EH (cell line): ENCODE measurements at places on chromosomes 6 and 20.
A peak's percentile ranks its signal among the peaks of the same experiment; 100 is the strongest.

GRCh38 chr6:66896415-66896814, 1189.4 kb upstream of the EYS start:
- DNase-seq, result no peak

DNA sequence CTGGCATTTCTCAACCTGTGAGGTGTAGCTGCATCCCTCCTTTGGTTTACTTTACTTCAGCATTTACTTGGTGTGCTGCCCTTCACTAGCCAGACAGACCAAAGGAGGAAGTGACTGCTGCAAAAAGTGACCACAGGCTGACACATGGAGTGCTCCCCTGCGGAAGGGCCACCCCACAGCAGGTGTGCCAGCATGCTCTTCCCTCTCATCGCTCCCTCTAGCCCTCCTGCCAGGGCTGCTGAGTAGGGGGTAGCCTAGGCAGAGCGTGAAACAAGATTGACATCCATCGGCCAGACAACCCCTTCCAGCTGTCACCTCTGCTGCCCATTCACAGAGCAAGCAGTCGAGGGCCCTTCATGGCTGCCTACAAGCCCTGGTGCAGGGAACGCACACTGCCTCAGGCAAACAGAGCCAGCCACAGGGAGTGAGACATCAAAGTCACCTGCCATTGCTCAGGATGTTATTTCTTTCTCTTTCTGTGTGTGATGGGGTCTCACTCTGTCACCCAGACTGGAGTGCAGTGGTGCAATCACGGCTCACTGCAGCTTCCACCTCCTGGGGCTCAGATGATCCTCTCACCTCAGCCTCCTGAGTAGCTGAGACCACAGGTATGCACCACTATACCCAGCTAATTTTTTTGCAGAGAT, 102.0 kb upstream of the RPS6KA2 start:
- no peak for DNase-seq

- DNase-seq, result no peak
Measured at GRCh38 chr20:54456423-54456822, 19.0 kb upstream of the DOK5 start.

- DNase-seq, result no peak
Measured at GRCh38 chr6:54361734-54362133, 53.5 kb downstream of the TINAG start.

GRCh38 chr6:136166815-136167214, 83.3 kb downstream of the MTFR2 start:
- DNase-seq, result no peak

DNA sequence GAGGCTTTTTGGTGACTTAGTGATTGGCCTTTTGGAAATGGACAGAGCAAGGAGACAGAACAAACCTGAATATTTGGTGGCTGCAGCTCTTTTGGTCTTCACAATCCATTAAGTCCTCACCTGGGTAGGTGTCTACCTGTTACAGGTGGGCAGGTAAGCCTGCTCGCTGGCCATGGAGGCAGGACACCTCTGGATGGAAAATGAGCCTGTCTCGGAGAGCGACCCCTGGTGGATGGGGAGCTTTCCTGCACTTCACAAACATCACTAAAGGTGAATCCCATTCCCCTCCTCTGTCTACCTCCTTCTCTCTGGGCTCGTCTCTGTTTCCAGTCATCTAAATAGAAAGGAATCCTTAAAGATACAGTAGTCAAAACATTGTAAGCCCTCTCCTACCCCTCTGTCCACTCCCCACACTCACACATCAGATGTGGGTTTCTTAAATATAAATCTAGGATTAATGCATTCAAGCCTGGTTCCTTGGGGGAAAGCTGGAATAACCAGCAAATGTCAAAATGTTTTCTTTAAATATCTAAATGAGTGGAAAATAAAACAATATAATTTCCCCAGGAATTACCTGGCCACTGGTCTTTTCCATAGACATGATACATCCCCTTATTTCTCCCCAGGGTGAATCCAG, 304.9 kb downstream of the CDH26 start:
- DNase-seq, result peak; percentile 43

DNA sequence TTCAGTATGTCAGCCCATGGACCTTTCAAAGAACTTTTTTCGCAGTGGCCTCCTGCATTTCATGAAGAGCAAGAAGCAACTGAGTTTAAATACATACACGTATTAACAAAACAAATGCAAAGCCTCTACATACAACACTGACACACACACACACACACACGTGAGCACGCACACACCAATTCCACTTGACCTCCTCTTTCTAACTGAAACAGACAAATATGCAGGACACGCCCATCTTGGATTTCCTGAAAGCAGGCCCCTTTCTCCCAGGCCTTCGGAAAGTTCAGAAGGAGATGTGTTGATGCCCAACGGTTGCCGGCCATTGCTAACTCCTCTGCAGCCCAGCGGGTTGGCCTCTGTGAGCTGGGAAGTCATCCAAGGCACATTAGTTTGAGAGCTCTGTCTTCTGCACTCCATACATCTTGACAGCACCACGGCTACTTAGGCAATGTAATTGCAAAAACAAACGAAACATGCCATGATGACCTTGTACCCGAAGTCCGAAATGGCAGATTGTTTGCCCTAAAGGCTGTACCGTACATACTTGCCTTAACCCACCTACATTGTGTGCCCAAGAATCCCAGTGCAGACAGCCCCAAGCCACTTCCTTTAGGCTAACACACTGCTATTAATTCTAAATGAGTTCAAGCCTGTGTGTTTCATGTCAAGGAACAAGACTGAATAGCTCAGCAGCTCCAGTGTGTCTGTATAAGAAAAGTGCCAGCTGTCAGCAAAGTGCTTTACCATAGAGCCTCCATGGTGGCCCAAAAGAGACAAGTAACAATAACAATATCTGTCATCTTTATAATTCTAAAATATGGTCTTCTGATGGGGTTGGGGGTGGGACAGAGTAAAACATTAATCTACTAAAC, 138.8 kb upstream of the RNF217 start:
- DNase-seq, result no peak

DNA sequence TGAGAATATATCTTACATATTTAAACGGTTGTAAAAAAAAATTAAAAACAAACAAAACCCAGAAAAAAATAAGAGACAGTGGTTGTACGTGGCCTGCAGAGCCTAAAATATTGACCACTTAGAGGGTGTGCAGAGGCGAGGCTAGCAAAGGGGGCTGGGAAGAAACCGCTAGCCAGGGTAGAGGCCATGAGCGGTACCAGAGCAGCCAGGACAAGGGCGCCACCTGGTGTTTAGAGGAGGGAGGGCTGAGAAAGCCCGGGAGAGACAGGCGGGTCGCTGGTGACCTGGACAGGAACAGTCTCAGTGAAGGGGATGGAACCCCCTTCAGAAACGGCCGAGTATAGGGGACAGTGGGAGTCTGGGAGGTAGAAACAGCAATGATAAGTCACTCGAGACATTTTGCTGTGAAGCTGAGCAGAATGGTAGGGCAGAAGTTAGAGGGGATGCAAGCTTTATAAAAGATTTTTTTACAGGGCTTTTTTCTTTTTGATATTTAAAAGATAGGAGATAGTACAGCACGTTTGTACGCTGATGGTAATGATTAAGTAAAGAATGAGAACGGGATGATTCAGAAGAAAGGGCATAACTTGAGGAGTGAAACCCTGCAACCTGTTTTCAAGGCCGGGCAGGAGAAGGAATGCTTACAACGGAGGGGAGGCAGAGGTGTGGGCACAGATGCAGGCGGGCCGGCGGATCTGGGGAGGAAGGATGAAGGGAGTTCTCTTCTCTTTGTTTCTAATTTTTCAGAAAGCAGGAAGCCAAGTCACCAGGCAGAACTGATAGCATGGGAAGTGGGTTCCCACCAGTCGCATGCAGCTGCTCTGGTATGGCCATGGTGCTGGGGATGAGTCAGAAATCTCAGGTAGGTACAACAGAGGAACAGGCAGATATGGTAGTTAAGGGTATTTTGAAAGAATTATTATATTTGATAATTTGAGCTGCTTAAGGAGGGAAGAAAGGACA, 76.2 kb downstream of the FAM229B start:
- peak; percentile 53 for DNase-seq

- DNase-seq, result no peak
Measured at GRCh38 chr6:42503894-42504293, 52.2 kb upstream of the TRERF1 start.

DNA sequence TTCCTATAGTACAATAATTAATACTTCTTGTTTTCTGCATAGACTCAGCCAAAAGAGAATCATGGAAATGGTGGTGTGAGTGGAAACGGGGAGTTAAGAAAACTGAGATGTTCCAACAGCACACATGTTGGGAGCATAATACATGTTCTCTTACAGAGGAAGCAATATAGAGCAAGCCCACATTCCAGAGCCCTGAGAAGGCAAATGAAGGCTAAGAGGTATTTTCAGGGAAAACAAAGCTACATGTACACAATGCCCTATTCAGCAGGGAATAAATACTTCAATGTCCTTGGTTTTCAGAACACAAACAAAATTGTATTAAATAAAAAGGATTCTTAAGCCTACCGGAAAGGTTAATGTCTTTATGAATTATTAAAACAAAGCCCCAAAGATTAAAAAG, 35.1 kb upstream of the SMIM8 start:
- DNase-seq, result no peak

- no peak for DNase-seq
Measured at GRCh38 chr6:11921751-11922150, 90.4 kb upstream of the HIVEP1 start.

DNA sequence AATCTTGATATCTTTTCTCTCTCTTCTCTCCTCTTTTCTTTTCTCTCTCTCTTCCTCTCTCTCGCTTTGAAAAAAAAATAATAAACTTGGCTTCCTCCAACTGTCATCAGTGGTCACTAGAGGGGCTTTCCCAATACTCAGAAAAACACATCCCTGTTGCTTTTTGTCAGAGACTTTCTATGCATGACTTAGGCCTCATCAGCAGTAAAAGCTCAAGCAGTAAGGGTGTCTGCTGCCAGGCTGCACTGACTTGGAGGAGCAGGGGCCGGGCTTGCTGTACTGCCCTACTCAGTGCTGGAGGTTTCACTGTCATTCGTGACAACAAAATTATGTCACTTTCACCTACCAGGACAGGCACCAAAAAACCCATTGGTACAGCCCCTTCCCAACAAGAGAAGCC, 272.0 kb downstream of the ADGB start:
- DNase-seq, result no peak

DNA sequence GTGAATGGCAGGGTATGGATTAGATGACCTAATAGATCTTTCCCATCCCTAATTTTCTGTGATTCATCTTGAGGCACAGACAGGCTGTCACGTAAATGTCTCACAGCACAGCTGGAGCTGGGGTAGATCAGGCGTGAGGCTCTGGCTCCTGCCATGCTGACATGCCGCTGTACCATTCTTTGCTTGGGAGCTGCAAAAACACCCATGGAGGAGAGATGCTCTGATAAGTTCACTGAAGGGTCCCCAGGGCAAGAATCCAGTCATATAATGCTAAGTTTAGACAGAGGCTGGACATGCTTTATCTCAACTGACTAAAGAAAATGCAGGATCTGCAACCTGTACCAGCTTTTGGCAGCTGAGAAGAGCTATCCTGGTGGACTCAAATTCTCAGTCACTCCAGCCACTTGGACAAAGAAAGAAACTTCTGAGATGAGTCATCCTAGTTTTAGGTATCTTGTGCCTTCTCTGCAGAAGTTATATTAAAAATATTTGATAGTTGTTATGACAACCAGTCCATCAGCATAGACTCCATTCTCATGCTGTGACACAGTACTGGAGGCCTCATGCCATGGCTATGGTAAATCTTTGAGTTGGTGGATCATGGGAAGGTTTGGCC, 185.1 kb upstream of the RAB32 start:
- peak; percentile 73 for DNase-seq

- peak; percentile 71 for DNase-seq
Measured at GRCh38 chr6:1387876-1388629, 1.3 kb upstream of the FOXF2 start.

DNA sequence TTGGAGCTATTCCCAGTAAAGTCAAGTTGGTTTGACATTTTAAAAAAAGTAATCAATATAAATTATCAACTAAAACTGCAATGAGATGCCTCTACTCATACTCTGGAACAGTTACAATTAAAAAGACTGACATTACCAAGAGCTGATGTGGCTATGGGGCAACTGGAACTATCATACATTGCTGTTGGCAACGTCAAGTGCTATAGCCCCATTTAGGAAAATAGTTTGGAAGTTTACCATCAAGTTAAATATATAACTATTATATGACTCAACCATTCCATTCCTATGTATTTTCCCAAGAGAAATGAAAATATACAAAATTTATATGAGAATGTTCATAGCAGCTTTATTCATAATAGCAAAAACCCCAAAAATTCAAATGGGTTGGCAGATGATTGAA, 111.4 kb upstream of the HDGFL1 start:
- DNase-seq, result peak; percentile 25
